ENCODE measurements at places on chromosomes 1 and 21.

DNA sequence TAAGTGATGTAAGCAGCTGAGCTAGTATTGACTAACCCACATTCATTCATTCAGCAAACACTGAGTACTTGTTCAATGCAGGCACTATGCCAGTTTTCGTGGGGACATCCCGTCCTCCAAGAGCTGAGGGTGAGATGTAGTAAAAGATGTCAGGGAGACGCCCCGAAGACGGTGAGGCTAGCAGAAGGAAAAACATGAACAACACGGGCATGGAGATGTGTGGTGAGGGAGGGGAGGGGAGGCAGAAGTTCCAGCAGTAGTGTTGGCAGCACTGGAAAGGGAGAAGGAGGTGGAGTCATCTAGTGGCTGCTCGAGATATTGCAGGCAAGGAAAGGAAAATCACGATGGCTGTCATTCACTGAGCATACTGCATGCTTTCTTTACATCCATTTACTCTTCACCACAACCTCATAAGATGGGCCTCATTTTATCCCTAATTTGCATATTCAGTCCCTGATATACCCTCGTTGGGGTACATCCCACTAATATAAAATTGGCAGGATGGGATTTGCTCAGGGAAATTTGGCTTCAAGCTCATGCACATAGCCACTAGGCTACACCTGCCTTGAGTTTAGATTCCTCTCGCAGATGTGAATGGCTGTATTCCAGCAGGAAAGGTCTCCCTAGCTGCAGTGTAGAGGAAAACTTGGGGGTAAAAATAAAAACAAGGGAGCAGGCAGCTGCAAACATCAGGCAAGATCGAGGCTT is 14.5 kb downstream of the PDZK1IP1 start:
- no peak for DNase-seq

- no peak for DNase-seq
Observed at GRCh38 chr1:231828182-231828920, 201.8 kb downstream of the DISC1 start.

GRCh38 chr1:33712186-33712585 is 151.7 kb upstream of the HMGB4 start:
- no peak for DNase-seq

DNA sequence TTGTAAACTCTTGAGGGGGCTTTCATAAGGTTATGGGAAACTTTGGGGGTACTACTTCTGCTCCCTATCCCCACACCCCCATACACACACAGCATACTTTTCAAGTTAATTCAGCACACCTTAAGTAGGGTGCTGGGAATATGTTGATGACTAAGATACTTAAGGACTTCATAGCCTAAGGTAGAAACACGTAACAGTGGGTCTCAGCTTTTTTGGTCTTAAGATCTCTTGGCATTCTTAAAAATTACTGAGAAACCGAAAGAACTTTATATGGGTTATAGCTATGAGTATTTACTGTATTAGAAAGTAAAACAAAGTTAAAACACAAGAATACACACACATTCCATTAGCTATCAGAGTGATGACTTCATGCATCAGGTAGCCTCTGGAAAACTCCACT is 2.1 kb downstream of the OTUD3 start:
- no peak for DNase-seq

DNA sequence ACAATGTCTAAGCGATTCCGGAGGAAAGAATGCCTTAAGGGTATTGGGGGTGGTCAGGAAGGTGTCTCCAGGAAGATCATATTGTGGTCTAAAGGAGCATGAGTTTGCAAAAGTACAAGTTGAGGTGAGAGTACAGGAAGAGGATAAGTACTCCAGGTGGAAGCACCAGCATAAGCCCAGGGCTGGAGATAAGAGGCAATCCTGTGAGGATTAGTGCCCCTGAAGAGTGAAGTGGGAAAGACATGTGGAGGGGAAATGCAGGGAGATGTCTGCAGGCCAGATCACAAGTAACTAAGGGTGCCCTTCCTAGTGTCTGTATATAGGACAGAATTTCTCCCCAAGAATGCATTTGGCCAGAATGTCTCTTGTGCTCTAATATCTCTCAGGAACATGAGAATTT is 188.3 kb upstream of the DPT start:
- no peak for DNase-seq

DNA sequence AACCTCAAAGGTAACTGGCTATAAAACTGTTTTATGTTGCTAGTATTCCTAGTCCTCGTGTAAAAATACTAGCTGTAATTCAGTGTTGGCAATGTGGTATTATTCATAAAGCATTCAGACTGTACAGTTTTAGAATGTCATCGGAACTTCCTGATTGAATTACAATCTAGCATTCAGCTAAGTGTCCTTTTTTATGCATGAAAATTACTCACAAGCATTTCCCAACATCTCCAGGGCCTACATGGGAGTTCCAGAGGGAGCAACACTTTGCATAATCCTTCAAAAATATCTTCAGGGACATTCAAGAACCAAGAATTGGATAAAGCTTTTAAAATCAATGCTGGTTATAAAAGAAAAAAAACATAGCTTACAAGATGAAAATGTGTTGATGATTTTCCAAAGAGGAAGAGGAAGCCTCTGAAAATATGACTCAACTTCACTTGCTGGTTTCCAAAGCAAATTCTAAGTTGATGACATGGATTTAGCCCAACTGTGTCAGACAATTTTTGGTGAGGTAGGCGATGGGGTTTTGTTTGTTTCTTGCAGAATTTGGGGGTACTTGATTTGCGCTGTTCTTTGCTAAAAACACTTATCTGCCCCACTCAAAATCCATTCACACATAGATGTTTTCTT is 137.8 kb downstream of the SLC44A5 start:
- DNase-seq: no peak

- DNase-seq: no peak
Observed at GRCh38 chr1:152960452-152961044, 9.9 kb upstream of the SPRR4 start.

- peak; percentile 68 for DNase-seq
Observed at GRCh38 chr1:181033799-181034451, at the start of gene MR1. TSS of gene MR1 (plus strand) at chr1:181033983. CDS start at chr1:181034008, 25 bp downstream.

DNA sequence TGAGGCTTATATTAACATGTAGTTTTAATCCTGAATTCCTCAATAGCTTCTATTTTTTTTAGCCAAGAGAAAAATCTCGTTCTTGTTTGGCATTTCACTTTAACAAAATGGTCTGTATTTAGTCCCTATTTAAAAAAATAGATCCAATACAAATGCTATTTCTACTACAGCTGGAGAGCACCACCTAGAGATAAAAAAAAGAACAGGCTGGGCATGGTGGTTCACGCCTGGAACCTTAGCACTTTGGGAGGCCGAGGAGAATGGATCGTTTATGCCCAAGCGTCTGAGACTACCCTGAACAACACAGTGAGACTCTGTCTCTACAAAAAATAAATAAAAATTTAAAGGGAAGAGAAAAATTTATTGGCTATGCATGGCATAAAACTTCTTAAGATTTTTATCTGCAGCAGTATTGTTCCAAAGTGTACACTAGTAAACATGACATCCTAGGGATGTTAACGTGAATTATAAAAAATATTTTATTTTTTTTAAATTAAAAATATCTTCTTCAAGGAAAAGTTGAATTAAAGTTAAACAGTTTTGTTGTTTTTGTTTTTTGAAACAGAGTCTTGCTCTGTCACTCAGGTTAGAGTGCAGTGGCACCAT is 4.4 kb downstream of the ST7L start:
- no peak for DNase-seq

- DNase-seq: no peak
Observed at GRCh38 chr1:52629667-52630066, 3.3 kb upstream of the SHISAL2A start.

GRCh38 chr1:52209429-52209828 is 67.5 kb downstream of the ZFYVE9 start:
- DNase-seq: no peak

DNA sequence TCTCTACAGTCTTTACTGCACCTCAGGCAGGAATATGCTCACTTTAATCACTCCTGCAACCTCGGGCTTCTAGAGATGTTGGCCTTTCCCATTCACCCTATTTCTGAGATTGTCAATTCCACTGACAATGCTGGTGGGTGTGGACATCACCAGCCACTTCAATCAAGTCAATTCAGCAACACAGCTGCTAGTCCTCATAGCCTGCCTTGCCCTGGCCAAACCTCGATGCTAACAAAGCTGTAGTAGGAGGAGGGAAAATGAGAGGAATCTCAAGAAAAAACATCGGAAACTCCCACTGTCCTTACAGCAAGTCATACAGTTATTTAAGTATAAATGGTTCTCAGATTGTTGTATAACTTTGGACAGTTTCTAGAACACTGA is 155.0 kb downstream of the KCNH1 start:
- DNase-seq: no peak

DNA sequence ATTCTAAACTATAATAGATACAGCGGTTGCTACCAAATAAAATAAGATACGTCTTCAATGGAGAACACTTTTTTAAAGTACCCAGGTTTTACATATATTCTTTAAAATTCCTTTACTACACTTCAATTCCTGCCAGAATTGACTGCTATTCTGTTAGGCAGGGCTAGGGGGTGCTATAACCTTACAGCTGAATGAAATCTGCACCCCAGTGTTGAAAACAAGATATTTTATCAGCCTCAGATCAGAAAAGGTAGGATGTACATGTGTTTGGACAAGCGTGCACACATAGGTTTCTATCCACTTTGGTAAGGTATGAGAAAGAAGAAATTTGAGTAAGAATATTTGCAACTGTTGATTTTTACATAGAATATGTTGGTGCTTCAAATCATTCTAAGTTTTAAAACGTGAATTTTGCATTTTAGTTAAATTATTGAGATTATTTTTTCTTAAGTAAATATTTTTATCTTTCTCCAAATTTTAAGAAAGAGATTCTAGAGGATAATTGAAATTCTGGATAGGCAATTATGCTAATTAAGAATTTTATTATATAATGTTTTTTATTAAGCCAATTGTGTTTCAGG is 490.8 kb upstream of the ADGRL4 start:
- DNase-seq: peak; percentile 22

- DNase-seq: no peak
Observed at GRCh38 chr21:29396951-29397455, 98.3 kb downstream of the BACH1 start.

DNA sequence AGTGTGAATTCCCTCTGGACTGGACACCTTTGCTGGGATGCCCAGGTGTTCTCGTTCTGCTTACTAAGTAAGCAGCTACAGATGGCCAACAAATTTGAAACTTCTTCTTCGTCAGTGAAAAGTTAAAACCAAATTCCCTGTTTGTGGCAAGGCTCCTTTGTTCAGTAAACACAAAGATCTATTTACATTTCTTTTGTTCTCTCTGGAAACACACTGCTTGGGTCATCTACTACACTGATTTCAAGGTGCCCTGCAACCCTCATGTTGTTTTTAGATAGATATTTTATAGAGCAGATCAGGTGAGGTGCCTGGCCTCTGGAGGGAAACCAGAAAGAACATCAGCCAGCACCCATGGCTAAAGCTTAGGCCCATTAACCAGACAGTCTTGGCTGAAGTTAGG is 157.2 kb upstream of the UBE2U start:
- no peak for DNase-seq

DNA sequence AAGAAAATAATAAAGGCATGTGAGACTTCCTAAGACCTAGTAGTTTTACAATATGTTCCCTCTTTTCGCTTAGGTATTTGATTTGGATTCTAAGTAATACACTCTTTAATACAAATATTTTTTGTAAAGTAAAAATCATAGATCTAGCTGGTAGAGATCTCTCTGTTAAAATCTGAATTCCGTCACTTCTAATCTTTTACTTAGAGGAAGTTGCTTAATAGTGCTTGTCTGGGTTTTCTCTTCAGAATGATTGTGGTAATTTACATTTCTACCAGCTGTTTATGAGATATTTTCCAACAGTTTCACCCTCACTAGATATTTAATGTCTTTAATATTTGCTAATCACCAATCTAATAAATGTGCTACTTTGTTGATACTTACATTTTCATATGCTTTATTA is 23.3 kb downstream of the RBM11 start:
- DNase-seq: no peak

GRCh38 chr1:76065270-76065669 is 9.3 kb upstream of the ST6GALNAC3 start:
- no peak for DNase-seq

- DNase-seq: no peak
Observed at GRCh38 chr1:96544831-96545221, 176.8 kb upstream of the PTBP2 start.

GRCh38 chr1:61419657-61420056 is 305.3 kb downstream of the TM2D1 start:
- no peak for DNase-seq

GRCh38 chr1:1191734-1192133 is 14.7 kb downstream of the TNFRSF18 start:
- DNase-seq: no peak

GRCh38 chr21:28899744-28900143 is 92.9 kb downstream of the LTN1 start:
- DNase-seq: no peak

- no peak for DNase-seq
Observed at GRCh38 chr21:38140207-38140903, 116.4 kb upstream of the KCNJ15 start.

GRCh38 chr1:35659589-35659988 is 18.3 kb upstream of the PSMB2 start:
- DNase-seq: no peak

DNA sequence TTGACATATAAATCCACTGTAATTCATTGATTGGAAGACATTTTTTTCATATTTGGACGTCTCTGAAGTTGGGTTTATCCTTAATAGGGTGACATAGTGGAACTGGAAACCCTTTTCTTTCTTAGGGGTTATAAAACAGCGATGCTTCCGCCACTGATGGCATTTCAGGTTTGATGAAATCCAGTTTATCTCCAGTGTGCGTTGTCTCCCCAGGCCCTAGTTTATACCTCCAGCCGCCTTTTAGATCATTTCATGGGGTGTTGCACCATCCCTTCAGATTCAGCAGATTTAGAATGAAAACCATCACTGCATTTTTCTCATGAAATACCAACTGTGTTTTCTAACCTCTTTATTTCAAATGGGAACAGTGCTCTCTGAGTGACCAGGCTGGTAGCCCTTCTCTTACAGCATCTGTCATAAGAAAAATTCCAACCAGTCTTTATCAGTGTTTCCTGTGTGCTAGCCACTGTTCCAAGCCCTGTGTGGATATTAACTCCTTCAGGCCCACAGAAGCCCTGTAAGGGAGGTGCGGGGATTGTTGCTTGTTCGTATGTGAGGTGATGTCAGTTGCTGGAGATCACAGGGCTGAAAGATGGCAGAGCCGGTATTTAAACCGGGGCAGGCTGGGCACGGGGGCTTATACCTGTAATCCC is 19.0 kb downstream of the H6PD start:
- DNase-seq: no peak

DNA sequence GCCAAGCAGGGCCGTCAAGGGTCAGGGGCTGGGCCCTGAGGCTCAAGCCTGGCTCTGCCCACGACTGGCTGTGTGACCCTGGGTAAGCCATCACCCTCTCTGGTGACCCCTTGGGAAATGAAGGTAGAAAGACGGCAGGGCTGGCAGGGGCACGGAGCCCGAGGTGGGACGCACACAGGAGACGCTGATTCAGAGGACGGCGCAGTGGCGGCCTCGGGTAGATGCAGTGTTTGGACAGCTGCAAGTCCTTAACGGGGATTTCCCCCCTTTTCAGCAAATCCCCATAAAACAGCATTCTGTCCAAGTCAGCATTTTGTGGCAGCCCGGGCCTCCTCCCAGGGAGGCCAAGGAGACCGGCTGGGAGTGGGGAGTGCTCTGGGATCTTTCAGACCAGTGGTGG is 16.7 kb downstream of the COL8A2 start:
- DNase-seq: no peak
